ENCODE measurements at places on chromosomes 11 and 22.

DNA sequence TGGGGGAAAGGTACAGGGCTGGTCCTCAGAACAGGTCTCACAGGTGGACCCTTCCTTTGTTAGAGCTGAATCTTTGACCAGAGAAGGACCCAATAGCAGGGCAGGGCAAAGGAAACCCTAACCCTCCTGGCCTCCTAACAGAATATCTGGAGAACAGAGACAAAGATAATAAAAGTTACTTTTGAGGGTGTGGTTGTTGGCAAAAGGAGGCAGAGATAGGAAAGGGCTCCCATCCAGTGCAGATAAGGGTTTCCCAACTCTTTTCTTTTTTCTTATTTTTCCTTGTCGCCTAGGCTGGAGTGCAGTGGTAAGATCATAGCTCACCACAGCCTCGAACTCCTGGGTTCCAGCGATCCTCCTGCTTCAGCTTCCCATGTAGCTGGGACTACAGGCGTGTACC is 11.9 kb downstream of the PCSK7 start:
- no peak for DNase-seq

DNA sequence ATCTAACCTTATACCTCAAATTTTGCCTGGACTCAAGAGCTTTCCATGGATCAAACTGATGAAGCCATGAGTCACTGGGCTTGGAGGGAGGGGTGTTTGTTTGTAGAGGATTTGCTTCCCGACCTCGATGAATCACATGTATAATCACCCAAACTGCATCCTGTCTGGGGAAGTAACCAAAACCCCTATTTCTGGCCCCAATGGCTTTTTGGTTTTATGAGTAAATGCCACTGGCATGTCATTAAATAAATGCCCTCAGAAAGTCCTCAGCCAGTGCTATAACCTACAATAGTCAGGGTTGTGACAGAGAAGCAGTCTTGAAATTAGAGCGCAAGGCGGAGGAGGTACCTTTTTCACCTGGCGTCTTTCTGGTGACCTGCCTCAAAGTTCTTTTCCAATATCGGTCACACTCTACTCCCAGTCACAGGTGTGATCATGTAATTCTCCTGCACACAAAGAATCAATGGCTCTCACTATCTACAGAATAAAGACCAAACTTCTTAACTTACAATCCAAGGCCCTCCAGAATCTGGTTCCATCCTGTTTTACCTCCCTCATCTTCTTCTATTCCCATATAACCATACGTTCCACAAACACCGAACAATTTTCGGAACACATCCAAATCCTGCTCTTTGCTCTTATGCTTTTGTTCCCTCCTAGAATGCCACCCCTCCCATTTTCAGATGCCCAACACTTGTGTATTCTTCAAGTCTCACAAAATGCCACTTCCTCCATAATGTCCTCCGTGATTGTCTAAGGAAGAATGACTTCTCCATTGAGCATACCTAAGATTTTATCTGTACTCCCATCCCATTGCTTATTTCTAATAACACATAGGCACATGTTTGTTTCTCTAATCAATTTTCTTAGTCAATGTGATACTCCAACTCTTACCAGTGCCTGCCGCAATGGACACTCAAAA is 81.3 kb upstream of the BLID start:
- peak; percentile 92 for DNase-seq

DNA sequence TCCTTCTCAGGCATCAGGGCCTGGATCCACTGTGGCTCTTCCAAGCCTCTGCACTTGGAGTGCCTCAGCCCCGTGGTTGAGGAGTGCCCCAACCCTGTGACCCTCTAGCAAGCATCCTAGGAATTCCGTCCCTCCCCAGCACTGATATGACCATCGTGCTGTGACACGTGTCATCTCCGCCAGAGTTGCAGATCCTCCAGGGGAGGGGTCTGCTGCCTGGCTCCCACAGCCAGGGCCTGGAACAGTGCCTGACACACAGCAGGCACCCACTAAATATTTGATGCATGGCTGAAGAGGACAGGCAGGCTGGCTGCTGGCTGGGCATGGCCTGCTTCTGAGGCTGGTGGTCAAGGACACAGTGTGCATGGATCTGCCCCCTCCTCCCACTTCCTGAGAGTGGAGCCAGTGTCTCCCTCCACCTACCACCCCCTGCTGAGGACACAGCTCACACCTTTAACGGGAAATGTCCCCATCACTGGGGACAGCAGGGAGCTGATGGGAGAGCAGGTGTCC is 1.7 kb upstream of the CD81 start:
- DNase-seq = no peak

DNA sequence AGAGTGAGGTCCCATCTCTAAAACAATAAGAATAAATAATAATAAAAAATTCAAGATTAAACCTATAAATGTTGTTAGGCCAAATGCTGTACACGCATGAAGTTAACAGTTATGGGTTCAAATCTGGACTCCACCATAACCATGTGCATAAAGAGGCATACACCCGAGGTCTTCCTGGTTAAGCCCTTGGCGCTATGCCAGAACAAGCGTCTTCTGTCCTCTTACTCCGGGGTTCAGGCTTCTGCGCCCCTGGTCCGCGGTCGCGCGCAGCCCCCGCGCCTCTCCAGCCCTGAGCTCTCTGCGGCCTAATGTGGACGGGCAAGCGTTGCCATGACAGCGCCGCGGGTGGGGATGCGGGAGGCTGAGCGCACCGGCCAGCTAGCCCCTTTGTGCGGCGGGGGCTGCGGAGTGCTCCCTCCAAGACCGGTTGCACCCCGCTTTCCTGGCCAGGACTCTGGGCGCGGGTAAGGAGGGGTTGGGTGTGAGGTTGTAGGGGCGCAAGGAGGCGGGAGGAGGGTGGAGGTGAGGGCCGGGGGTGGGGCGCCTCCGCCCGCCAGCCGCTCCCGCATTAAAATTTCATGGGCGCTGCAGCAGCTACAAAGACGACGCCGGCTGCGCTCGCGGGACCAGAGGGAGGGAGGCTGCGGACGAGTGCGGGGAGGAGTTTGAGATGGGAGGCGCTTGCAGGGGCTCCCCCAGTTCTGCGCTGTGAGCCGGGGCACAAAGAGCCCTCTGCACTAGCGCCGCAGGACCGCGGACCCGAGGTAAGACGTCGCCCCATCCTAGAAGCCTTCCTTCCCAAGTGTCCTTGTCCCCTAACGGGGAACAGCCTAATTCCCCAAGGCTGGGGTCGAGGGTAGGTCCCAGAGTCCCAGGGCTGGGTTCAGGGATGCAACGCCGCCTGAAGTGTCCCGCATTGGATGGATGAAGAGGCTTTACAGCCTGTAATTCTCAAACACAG is at the start of gene MIAT:
Gene MIAT, plus strand, starts transcription at position 698 of the 961 bp plus-strand sequence.
- no peak for DNase-seq

- no peak for DNase-seq
Observed at GRCh38 chr11:11335043-11335442, 18.0 kb downstream of the CSNK2A3 start.

DNA sequence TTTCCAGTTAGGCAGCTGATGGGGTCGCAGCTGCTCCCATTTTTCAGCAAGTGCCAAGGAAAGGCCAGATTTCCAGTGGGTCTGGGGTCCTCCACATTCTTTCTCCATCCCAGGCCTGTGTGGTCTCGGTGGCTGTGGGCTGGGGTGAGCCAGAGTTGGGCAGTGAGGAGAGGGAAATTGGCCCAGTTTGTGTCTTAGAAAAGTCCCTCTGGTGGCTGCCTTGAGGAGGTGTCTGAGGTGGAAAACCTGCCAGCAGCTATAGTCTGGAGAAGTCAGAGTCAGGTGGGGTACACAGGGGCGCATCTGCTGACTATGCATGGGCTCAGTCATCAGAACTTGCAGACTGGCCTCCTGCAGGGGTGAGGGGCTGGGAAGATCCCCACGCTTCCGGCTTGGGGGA is 30.5 kb downstream of the MRGPRD start:
- no peak for DNase-seq

DNA sequence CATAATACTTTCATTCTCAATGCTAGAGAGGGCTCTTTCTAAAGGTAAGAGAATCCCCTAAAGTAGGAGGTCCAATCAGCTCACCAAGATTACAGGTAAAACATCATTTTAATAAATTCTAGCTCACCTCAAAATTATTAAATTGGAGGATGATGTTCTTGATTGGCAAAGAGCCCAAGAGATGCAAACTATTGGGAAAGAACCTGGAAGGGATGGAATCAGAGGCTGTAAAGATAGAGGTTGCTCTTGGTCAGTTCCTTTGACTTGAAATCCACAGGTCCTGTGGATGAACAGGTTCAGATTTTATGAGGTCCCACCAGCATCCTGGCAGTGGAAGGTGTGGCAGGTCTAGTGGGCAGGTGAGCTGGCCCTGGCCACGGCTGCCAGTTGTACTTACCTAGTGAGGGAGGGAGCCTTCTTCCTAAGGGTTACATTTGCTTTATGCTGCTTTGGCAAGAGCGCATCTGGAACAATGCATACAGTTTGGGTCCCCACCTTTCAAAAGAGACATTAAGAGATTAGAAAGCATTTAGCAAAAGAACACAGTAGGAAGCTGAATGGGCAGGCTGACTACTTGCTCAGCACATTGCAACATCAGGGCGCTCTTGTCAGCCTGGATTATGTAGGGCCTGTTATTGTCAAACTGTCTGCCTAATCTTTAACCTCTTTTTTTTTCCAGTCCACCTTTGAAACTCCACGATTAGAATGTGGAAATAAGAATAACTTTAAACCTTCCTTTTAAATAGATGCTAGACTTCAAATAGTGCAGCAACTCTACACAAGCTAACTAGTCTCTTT is 97.0 kb downstream of the RDX start:
- DNase-seq = no peak

GRCh38 chr11:86595451-86595850 is 77.0 kb downstream of the ME3 start:
- no peak for DNase-seq

- no peak for DNase-seq
Observed at GRCh38 chr11:10488934-10489691, 34.0 kb downstream of the AMPD3 start.

GRCh38 chr22:49372530-49373288 is 455.0 kb downstream of the BRD1 start:
- no peak for DNase-seq
